ENCODE measurements at places on chromosomes 1 and 21.

DNA sequence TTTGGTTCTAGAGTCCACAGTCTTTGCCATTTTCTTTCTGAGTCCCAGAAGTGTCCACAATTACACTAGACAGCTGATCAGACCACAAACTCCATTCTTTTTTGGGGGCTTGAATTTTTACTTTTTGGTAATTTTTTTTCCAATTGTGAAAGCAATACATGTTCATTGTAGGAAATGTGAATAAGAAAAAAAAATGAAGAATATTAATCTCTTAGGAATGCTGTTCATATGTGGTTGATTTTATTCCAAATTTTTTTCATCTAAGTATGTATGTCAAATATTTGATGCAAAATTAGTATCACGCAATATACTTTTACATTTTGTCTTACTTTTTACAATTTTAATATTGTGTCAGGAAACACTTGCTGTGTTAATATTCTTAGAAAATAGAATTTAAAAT is 76.4 kb upstream of the ETS2 start:
- DNase-seq: no peak

- DNase-seq: no peak
These were observed 177.3 kb downstream of the CHRM3 start for GRCh38 chr1:239563681-239564080.

- no peak for DNase-seq
These were observed 48.6 kb downstream of the MDM4 start for GRCh38 chr1:204564835-204565234.

- no peak for DNase-seq
These were observed 188.8 kb downstream of the MATN1 start for GRCh38 chr1:30534551-30534940.

DNA sequence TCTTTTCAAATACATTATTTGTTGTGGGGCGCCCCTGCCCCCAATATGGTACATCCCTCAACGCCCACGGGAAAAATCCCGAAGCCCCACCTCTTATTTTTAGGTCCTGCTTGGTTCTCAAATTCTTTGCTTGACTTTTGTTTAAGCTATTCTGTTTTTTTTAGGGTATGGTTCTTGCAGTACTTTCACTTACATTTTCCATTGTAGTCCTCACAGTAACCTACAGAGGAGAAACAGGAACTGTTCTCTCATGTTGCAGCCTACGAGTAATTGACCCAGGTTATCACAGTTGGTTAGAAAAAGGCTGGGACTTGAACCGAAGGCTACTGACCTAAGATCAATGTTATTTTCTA is 697 bp upstream of the C21orf91 start:
- DNase-seq: no peak

DNA sequence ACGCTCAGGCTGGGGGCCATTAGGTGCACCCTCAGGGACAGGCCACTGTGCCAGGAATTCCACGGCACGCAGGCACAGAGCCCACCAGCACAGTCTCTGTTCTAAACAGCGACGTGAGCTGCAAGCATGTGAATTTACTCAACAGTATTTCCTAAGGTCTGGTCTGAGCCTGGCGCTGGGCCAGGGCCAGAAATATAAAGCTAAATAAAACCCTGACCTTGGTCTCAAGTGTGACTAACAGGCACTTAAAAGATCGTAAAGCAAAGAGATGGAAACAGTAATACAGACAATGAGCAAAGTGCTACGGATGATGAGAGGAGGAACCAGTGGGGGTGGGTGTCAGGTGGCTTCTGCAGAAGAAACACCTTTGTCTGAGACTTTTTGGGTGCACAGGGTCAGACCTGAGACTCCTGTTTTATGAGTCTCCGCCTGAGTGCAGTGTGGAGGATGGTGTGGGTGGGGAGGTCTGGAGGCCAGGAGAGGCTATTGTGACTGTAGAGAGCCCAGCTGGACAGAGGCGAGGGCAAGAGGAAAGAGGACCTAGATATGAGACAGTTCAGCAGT is 53.4 kb upstream of the EDN2 start:
- DNase-seq: peak; percentile 87

GRCh38 chr1:204198348-204199340 is 2.4 kb upstream of the KISS1 start:
- DNase-seq: peak; percentile 38

DNA sequence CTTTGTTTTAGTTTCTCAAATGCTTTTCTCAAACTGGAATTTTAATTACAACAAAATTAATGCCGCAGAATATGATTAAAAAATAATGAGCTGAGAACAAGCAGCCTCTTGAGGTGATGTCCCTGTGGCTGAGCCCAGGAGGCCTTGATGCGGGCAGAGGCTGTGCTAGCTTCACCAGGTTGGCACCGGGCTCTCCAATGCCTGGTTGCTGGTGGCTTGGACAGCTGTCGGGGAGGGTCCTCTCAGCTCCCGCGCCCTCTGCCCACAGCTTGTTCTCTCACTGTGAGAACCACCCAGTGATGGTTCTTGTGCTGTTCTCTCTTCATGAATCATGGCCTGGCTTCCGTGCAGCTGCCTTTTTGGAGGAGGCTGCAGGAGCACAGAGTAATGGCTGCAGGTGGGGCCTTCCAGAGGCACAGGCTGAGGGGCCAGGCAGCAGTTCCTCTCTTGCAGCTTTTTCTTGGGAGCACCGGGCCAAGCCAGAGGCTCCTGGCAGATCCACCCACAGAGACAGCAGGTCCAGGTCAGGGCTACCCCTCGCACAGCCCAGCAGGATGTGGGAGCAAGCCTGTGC is 156.3 kb downstream of the PCBP3 start:
- no peak for DNase-seq

Measured in lung (tissue), 17 donors.